ENCODE measurements at places on chromosomes 13 and 19. TPM values are rescaled to one million over a fixed set of nuclear protein-coding genes. Genes with fewer than 3 reads are reported as not detected.

GRCh38 chr13:95260031-95260525 is 41.2 kb downstream of the ABCC4 start:
- H3K4me1 ChIP-seq = peaks cover 20% of the 10 kb centered on the region
- no peak overlapping the region for H3K27ac ChIP-seq
- no peak for DNase-seq
- no peaks in the 10 kb centered on the region for H3K36me3 ChIP-seq

DNA sequence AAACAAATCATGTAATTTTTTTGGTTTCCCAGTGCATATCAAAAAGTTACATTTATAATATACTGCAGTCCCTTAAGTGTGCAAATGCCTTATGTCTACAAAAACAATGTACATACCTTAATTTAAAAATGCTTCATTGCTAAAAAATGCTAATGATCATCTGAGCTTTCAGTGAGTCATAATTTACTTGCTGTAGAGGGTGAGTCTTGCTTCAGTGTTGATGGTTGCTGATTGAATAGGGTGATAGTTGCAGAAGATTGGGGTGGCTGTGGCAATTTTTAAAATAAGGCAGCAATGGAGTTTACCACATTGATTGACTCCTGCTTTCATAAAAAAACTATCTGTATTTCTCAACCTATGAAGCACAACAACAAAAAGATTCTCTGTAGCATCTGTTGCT is 613.9 kb downstream of the TBC1D4 start:
- H3K27ac ChIP-seq = no peak overlapping the region
- DNase-seq = no peak
- H3K36me3 ChIP-seq = no peaks in the 10 kb centered on the region
- H3K4me1 ChIP-seq = no peaks in the 10 kb centered on the region
- H3K27me3 ChIP-seq = no peaks in the 10 kb centered on the region

DNA sequence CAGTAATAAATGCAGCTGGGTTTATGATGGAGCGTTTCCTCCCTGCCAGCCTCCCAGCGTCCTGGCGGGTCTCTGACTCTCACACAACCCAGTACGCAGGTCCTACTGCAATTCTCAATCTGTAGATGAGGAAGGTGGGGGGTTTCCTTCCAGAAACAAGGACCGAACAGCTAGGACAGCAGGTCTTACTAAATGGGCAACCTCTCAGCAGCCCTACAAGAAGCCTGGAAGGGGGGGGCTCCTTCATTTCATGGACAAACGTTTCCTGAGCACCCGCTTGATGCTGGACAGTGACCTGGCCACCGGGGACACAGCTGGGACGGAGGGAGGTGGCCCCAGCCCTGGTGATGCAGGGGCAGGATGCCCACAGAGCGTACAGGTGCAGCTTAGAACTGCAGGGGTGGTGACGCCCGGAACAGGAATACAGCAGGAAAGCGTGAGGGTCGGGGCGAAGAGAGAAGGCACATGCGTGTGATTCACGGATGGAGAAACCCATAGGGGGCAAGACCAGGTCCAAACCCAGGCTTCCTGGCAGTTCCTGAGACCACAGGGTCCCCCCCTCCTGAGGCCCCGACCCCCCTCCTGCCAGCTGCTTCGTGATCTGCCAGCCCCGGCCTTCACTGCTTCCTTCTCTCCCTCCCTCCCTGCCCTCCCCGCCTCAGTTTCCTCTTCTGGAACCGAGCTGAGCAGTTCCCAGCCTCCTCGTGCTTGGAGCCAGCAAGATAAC is 732 bp upstream of the C2CD4C start:
- H3K4me3 ChIP-seq = no peak overlapping the region
- no peaks in the 10 kb centered on the region for H3K4me1 ChIP-seq
- no peaks in the 10 kb centered on the region for H3K36me3 ChIP-seq
- no peak for DNase-seq

The OR7A5 gene
- not detected for total RNA-seq

DNA sequence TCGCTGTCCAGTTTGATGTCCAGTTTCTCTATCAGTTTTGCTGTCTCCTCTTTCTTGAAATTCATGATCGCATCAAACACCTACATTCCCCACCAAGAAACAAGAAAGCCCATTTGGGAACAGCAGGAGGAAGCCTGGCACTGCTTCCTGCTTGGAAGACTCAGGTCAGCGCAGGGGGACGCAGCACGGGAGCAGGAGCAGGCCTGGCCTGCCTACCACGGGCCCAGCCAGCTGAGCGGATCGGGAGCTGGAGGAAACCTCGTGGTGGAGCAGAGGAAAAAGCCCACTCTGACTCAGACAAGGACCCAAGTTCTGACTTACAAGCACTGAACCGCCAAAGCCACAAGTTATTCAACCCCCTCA is 3.9 kb downstream of the EEF2 start:
- no peaks in the 10 kb centered on the region for H3K27me3 ChIP-seq
- no peak overlapping the region for H3K4me3 ChIP-seq
- peaks cover 32% of the 10 kb centered on the region for H3K36me3 ChIP-seq
- peaks cover 17% of the 10 kb centered on the region for H3K4me1 ChIP-seq
- no peak for DNase-seq

DNA sequence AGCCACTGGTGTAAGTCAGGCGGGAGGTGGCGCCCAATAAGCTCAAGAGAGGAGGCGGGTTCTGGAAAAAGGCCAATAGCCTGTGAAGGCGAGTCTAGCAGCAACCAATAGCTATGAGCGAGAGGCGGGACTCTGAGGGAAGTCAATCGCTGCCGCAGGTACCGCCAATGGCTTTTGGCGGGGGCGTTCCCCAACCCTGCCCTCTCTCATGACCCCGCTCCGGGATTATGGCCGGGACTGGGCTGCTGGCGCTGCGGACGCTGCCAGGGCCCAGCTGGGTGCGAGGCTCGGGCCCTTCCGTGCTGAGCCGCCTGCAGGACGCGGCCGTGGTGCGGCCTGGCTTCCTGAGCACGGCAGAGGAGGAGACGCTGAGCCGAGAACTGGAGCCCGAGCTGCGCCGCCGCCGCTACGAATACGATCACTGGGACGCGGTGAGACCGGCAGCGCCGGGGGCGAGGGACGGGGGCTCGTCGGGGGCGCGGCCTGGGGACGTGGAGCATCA is at the start of gene ALKBH7:
ALKBH7 (plus strand) TSS at position 201 of the 502 bp plus-strand sequence; CDS start at position 228, 27 bp downstream.
- H3K36me3 ChIP-seq = no peaks in the 10 kb centered on the region
- H3K27me3 ChIP-seq = no peaks in the 10 kb centered on the region
- H3K4me3 ChIP-seq = peak within 1 kb of the TSS; percentile 90
- DNase-seq = peak; percentile 92
- peak within 1 kb of the TSS; percentile 79 for H3K27ac ChIP-seq
- H3K4me1 ChIP-seq = no peaks in the 10 kb centered on the region

Measured in PC-9 (cell line).